ENCODE measurements at places on chromosomes 13 and 19.

DNA sequence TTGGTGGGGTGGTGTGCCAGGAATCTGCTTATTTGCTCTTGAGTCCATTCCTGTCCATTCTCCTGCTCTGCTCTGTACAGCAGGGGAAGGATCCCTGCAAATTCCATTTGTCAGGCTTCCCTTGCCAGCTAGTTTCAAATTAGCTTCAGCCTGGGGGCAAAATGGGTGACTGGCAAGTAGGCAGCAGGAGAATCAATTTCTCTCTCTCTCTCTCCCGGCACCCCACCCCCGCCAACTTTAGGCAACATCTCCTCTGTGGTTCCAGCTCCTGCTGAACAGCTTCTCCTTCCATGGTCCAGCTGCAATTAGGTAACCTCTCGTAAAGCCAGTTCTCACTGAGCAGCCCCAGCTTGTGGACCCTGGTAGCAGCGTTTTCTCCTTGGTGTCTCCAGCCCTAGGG is 6.7 kb upstream of the MYCBP2 start:
- DNase-seq: no peak

DNA sequence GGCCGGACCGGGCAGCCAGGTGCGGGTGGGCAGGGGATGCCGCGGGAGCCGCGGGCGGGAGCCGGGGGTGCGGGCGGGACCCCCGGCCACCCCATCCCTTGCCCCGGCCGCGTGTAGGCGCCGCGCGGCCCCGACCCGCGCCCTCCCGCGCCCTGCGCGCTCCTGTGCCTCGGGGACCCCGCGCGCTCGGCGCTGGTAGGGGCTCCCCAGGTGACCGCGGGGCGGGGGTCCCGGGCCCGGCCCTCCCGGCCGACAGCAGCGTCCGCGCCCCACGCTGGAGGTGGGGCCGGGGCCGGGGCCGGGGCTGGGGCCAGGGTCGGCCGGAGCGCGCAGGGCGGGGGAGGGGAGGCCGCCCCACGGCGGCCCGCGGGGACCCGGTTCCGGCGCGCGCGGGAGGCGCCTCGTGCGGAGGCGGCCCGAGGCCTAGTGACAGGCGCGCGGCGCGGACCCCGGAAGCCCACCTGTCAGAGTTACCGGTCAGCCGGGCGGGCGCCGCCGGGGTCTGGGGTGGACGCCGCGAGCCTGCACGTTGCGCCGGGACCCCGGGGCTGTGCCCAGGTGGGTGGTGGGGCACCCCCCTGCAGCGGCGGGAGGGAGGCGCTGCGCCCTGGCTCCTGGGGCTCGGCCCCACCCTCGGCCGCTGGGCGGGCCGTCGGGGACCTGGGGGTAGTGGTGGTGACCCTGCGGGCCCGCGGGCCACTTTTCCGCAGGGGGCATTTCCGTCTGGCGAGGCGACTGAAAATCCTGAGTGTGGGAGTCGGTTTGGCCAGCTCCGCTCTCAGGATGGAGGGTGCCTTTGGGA is 518 bp downstream of the TFDP1 start:
- DNase-seq: no peak

GRCh38 chr13:110576070-110576394 is 14.5 kb upstream of the RAB20 start:
- no peak for DNase-seq

GRCh38 chr13:78401873-78402707 is 201.3 kb downstream of the POU4F1 start:
- no peak for DNase-seq

DNA sequence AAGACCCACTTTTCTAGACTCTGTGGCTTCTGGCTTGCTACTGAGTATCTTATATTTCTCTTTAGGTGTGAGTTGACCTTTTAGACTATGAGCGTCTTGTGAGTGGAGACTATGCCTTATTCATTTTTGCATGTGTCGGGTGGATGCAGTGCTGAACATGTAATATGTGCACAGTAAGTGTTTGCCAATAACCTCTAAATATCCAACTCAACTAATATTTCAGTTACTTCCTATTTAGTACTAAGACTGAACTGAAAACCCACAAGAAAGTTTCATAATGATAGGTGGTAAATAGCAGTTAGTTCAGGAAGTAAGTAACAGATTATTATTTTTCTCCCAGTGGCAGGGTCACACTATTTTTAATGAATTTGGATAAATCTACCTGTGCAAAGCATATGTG is 269.3 kb downstream of the KCNRG start:
- no peak for DNase-seq

All from AG04449 (cell line).